ENCODE measurements at places on chromosomes 7 and 10.

- no peak for DNase-seq
Measured at GRCh38 chr10:51117794-51118193, 43.5 kb downstream of the PRKG1 start.

DNA sequence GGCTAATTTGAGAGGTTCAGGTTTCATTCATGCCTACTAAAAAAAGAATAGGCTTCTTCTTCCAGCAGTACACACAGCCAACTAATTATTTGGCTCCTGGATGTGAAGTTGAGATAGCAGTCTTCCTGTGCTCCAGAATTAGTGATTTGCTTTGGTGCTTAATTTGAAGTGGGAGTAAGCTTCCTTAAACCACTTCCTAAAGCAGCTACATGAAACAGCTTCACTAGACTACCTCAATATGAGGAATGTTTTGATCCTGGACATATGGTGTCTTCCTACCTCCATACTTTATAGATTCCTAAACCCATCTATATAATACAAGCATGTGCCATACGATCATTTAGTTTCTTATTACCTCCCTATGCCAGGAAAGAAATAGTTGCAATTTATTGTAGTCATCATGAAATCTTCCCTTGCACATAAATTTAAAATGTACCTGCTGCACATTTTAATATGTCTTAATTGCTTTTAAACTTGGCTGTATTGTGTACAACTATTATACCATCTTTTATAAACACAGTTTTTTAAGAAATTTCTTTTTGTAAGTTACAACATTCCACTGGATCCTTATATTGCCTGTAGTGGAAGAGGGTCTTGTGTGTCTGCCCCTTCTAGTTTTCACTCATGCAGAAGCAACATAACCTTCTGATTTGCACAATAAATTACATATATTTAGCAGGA is 8.6 kb downstream of the VIM start:
- no peak for DNase-seq

GRCh38 chr10:73556855-73557254 is 34.3 kb downstream of the USP54 start:
- no peak for DNase-seq

DNA sequence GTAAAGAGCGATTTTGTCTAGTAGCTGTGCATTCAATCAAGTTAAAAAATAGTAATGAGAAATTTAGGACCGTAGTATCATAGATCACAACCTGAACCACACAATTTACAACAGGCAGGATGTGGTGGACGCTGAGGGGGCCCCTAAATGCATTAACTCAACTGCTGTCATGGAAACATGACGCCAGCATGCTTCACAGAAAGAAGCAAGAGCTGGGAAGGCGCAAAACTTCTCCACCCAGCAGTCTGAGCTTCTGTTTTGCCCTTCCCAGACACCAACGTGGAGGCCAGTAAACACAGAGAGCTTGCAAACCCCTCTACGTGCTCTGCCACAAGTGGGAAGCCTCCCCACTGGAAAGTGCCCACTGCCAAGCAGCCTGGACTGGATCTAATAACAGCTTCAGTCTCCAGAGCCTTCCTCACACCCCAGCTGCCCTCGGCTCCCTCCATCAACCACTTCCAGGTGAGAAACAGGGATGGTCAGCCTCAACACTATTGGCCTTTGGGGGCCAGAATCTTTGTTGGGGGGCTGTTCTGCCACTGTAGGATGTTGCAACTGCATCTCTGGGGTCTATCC is 151.8 kb downstream of the SFMBT2 start:
- no peak for DNase-seq

DNA sequence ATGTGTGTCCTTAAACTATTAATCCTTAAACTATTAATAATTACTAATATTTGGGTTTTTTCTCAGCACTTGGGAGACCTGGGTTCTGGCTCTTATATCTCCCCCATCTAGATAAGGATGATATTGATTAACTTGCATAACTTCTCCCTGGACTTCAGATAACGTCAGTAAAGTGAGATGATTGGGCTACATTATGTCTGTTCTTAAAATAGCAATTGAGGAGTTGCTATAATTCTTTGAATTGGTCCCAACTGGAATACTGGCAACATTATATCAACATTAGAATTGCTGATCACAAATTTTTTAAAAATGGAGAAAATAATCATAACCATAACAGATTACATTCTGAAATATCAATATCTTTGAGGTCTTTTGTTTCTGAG is 1.9 kb downstream of the APBB1IP start:
- DNase-seq: no peak

- DNase-seq: no peak
Measured at GRCh38 chr10:14604181-14605142, 170.2 kb downstream of the FAM107B start.

- DNase-seq: no peak
Measured at GRCh38 chr7:126856691-126857291, 395.9 kb downstream of the GRM8 start.

GRCh38 chr10:486666-487322 is 202.7 kb downstream of the DIP2C start:
- DNase-seq: no peak

Measured in SHP77 treated with DMSO at 0.1 percent for 48 hours (cell line).